ENCODE measurements at places on chromosomes 11 and 22.

GRCh38 chr22:46171940-46172339 is 21.6 kb downstream of the PPARA start:
- DNase-seq: no peak

- DNase-seq: no peak
Observed at GRCh38 chr22:37014415-37014806, 4.8 kb downstream of the TST start.

GRCh38 chr22:50483977-50484853 is 2.4 kb upstream of the MIOX start:
- DNase-seq: no peak

DNA sequence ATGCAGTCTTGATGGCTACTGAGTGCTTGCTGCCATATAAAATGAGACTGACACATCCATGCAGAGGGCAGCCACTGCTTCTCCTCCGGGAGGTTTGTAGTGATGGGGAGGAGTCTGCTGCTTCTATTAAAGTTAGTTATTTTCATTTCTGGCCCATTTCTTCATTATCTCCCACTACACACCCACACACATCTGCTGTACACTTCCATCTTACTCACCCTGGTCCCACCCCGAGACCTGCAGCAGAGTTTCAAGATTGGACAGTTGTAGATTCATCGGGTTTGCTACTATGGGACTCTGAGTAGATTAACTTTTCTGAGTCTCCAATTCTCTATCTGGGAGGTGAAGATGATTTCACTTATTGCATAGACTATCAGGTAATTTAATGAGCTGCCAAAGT is 176.2 kb upstream of the SNX19 start:
- no peak for DNase-seq

GRCh38 chr22:47548953-47549740 is 786.7 kb downstream of the TBC1D22A start:
- no peak for DNase-seq

- no peak for DNase-seq
Observed at GRCh38 chr11:47161890-47162289, 14.8 kb downstream of the ARFGAP2 start.

DNA sequence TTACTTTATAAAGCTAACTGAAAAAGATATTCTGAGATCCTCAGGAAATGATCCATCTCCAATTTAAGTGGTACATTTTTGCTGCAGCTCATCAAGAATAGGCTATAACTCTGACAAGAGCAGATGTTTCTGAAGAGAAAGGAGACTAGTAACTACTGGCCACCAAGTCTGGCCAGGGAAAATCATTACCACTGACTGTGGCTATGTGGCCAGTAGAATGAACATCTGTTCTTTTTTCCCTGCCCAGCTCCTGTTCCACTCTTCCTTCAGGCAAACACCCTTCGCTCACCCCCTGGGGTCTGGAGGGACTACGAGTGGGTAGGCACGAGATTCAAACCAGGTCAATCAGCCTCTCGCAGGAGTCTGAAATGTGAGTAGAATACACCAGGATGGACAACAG is 23.9 kb downstream of the TMEM123 start:
- no peak for DNase-seq

- DNase-seq: no peak
Observed at GRCh38 chr11:120571476-120571875, 59.9 kb downstream of the GRIK4 start.

DNA sequence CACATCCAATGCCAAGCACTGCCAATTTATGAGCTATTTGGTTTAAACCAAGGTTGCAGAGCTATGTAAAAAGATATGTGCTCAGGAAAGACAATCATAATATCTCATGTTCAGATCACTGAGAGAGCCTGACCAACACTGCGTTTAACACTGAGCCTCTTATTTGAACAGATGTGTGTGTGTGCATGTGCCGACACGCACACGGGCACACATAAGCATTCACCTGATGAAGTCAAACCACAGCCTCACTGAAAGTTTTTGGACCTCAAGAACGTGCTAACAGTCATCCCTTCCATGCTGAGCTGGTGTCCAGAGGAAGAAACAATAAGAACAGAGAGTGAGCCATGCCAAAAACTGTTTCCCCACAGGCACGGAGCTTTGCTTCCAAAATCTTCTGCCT is 23.4 kb downstream of the HPS4 start:
- DNase-seq: no peak
